Left colon (tissue), 2 donors: ENCODE measurements at places on chromosomes 16 and 17. TPM values are rescaled to one million over a fixed set of nuclear protein-coding genes. Genes with fewer than 3 reads are reported as not detected.

- DNase-seq, result peak; percentile 26
Observed at GRCh38 chr17:80637048-80637781, 92.6 kb downstream of the RPTOR start.

PIK3R5 gene
- 4.9 TPM for total RNA-seq

SYCE1L gene
- total RNA-seq, result 4.7 TPM

KIF2B gene
- not detected for total RNA-seq

GPRC5C gene
- 161 TPM for total RNA-seq

GRCh38 chr16:86251682-86252081, 258.6 kb upstream of the FOXF1 start:
- no peak for DNase-seq

DNA sequence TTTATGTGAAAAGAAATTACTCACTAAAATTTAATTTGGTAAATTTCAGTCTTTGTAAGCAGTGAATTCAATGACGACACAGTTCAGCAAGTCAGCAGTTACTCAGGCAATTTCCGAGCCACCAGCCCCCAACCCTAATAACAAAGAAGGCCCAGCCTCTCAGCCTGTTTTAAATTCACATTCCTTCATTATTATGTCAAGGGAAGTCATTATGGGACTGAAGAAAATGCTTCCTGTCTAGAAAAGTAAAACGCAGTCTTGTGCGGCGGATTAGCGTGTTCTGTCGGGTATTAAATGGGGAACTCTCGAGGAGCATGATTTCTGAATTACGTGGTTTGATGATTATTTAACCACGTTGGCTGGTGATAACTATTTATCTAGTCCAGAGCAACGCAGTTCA, 177.6 kb downstream of the AIPL1 start:
- no peak for DNase-seq

GRCh38 chr17:6061290-6061689, 8.9 kb upstream of the WSCD1 start:
- DNase-seq, result no peak

RNF135 gene
- 27.0 TPM for total RNA-seq

DNA sequence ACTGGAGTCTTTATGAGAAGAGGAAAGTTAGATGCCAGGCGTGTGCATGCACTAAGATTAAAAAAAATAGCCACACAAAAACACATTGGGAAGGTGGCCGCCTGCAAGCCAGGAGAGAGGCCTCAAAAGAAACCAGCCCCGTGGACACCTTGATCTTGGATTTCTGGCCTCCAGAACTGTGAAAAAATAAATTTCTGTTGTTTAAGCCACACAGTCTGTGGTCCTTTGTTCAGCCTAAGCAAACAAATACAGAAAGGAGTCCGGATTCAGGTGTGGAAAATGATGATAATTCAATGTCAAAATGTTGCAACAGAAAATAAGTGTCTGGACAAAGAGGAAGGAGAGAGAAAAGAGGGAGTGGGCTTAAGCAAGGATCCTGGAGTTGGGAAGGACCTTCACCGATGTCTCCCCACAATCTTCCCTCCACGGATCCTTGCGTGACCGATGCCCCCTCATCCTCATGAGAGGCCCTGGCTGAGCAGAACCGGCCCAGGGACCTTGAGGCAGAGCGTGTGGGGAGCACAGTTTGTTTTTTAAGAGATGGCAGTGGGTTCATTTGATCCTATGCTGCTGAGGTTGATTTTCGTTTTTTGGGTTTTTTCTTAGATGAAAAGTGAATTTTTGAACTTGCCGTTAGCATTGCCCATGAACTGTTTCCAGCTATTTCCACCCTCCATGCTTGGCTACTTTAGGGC, 133.2 kb downstream of the IRX3 start:
- no peak for DNase-seq

GRCh38 chr17:57567251-57567650, 177.8 kb downstream of the CCDC182 start:
- DNase-seq, result no peak

DNA sequence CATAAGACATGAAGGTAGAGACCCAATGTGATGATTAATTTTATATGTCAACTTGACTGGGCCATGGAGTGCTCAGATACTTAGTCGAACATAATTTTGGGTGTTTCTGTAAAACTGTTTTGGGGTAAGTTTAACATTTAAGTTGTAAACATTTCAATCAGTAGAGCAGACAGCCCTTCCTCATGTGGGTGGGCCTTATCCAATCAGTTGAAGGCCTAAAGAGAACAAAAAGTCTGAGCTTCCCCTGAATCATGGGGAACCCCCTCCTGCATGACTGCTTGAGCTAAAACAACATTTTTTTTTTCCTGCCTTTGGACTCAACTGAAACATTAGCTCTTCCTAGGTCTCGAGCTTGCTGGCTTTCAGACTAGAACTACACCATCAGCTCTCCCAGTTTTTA, 327.3 kb upstream of the SOX9 start:
- DNase-seq, result no peak

DNA sequence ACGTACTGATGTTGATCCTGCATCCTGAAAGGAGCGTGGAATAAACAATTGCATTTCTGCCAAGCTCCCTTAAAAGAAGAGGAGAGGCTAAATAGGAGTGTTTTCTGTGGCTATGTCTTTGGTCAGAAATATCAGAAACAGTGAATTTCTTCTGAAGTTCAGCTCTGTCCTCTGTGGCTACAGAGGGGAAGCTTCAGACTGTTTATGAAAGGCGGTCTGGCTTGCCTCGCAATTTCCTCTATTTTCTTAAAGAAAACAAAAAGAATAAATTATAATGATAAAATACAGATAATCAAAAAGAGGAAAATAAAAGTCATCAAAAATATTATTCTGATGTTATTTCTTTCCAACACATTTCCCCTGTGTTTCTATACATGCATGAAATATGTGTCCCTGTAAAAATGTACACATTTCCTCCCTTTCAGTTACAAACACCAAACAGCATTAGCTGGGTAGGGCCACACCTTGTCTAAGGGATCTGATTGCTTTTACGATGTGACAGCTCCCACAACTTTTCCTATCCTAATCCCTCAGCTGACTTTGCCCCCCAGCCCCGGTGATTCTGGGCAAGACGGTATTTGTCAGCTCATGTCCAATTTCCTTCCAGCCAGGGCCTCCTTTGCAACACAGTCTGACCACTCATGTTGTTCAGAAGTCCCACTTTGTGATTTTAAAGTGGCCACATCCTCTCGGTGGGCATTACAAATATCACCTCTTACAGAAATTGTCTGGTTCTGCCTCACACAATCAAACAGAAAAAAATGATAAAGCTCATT, 439.0 kb downstream of the HS3ST3B1 start:
- no peak for DNase-seq

GRCh38 chr16:22397931-22398330, 23.5 kb upstream of the CDR2 start:
- DNase-seq, result no peak
